Daoy (cell line): ENCODE measurements at places on chromosomes 5 and 9. TPM values are rescaled to one million over a fixed set of nuclear protein-coding genes. Genes with fewer than 3 reads are reported as not detected.

- no peak for DNase-seq
These were observed 3.6 kb upstream of the SLC25A48 start for GRCh38 chr5:135830876-135831275.

GRCh38 chr9:84867186-84867585 is 197.7 kb downstream of the NTRK2 start:
- no peak for DNase-seq

Gene MUSK
- total RNA-seq: not detected in 2 replicates

GRCh38 chr5:67374378-67374777 is 177.8 kb upstream of the CD180 start:
- DNase-seq: no peak
